Right cardiac atrium (tissue), 5 donors: ENCODE measurements at places on chromosomes 16 and 17.

DNA sequence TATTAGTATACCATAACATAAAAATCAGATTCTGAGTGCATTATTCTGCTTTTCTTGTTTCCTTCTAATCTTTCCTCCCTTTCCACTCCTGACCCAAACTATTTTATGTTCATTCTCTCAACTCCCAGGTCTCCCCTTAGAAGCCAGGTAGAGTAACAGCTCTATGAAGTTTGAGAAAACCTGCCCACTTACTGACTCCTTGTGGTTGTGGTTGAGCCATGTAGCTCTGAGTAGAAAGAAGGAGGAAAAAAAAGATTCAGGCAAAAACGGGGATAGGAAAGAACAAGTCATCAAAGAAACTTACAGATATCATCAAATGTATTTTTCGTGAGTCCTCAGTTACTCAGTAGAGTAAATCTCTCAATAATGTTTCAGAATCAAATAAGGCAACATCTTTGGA, 216.7 kb downstream of the PMP22 start:
- DNase-seq = no peak

DNA sequence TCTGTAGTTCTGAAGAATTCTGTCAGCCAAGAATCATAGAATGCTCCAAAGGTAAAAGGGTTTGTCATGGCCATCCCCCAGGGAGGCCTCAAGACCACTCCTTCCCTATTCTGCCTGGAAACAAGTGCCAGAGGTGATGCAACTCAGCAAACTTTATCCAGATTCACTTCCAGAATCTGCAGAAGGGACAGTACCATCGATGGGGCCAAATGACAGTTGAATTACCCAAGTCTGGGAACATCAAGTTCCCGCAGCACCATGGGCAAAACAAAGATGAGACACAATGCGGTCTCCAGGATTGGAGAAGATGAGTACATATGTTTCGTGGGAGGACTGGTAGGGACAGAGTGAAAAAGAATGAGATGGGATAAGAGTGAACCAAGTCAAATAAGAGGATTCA, 13.7 kb upstream of the TAT start:
- DNase-seq = no peak

- no peak for DNase-seq
These were observed 127.1 kb downstream of the CDH13 start for GRCh38 chr16:82753821-82754220.

- no peak for DNase-seq
These were observed 17.8 kb upstream of the KRT19 start for GRCh38 chr17:41545829-41546410.

GRCh38 chr16:85344502-85345128, 232.3 kb upstream of the CIBAR2 start:
- DNase-seq = peak; percentile 31

DNA sequence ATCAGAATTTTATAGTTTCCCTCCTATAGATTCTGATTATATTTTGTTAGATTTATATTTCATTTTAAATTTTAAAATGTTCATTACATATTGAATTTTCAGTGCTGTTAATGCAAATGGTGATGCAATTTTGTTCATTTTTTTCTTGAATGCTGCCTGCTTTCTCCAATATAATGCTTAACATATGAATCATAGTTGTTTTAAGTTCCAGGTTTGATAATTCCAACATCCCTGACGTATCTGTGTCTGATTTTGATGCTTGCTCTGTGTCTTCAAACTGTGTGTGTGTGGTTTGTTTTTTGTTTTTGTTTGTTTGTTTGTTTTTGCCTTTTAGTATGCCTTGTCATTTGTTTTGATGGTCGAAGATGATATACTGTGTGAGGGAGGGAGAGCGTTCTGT, 134.7 kb upstream of the ELAC2 start:
- DNase-seq = no peak

DNA sequence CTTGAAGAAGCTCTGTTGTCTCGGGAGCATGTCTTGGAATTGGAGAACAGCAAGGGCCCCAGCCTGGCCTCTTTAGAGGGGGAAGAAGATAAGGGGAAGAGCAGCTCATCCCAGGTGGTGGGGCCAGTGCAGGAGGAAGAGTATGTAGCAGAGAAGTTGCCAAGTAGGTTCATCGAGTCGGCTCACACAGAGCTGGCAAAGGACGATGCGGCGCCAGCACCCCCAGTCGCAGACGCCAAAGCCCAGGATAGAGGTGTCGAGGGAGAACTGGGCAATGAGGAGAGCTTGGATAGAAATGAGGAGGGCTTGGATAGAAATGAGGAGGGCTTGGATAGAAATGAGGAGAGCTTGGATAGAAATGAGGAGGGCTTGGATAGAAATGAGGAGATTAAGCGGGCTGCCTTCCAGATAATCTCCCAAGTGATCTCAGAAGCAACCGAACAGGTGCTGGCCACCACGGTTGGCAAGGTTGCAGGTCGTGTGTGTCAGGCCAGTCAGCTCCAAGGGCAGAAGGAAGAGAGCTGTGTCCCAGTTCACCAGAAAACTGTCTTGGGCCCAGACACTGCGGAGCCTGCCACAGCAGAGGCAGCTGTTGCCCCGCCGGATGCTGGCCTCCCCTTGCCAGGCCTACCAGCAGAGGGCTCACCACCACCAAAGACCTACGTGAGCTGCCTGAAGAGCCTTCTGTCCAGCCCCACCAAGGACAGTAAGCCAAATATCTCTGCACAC, 21.2 kb downstream of the AKAP1 start:
- DNase-seq = peak; percentile 65

DNA sequence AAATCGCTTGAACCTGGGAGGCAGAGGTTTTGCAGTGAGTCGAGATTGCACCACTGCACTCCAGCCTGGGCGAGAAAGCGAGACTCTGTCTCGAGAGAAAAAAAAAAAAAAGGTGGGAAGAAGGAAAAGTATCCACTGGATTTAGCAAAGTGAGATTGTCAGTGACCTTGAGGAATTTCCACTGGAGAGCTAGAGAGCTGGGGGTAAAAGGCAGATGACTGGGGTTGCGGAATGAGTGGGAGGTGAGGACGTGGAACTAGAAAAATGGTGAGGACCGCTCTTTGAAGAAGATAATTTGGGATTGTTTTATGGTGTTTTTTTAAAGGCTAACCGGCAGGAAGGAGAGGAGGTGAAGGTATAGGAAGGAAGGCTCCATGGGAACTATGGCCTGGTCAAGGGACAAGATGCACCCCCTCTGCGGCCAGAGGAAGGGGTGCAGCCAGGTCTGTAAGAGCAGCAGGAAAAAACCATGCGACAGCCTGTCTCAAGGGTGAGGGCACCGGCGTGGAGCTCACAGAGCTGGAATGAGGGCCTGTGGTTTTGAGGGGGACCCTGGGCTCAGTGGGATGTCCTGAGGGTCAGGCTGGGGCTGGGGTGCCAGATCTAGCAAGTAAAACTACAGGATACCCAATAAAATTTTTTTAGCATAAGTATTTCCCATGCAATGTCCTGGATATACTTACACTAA, 694 bp upstream of the MLST8 start:
- no peak for DNase-seq

DNA sequence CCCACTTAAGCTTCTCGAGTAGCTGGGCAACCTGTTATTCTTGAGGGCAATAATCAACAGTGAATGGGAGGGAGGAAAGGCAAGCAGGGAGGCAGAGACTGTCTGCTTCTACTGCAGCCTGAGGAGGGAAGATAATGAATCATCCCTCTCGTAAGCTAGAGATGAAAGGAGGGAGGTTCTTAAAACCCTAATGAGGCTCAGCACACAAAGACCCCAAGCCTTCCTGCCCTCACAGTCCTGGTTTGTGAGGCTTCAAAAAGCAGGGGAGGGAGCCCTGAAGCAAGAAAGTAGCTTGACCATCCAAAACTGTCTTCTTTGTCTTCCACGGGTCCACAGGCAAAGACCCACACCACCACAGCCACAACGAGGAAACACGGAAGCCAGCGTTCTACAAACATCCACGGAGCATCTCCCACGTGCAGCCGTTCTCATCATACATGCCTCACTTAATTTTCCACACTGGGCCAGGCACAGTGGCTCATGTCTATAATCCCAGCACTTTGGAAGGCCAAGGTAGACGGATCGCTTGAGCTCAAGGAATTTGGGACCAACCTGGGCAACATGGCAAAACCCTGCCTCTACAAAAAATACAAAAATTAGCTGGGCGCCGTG, 1.8 kb downstream of the PIK3R5 start:
- DNase-seq = no peak

DNA sequence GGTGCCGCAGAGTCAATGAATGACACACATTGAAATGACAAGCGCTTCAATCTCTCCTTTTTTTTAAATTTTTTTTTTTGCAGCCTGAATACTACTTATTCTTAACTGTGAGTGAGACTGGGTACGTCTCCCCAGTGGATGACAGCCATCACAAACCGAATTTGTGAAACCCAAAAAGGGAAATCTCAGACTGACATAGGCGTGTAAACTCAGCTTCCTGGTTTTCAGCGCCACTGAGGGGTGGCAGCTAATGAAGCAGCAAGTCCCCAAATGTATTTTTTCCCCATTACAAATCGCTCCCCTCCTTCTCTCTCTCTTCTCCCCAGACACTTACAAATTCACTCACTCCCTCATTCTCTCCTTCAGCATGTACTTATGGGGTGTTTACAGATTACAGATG, 196.0 kb downstream of the MAF start:
- no peak for DNase-seq

GRCh38 chr16:57324749-57325148, 33.8 kb upstream of the CCL22 start:
- DNase-seq = no peak

DNA sequence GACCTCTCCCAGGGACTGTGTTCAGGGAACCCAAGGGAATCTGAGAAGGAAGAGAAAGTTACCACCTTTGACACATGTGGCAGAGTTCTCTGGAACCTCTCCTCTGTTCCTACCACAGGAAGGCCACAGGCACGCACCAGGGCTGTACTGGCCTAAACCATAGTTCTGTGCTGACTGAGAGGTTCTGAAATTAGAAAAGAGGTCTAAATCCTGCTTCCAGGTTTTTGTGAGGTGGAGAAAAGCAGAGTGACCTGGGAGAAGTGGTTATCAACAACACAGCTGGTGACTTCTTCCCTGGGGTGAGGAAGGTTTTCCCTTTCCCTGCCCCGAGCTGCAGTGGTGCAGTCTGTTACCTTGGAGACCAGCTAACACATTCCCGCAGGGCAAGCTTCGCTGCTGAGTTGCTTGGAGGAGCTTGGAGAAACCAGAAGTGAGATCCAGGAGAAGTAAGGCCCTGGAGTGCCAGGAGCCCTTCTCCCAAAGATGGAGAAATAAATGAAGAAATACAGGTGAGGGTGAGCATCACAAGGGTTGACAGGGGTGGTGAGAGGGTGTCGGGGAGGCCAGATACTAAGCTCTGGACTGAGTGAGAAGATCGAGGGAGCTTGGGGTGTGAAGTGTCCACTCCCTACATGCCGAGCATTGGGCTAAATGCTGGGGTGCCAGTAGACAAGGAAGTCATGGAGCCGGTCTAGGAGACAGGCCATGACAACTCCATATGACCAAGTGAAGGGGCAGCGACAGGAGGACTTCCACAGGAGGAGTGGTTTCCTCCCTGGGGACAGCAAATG, at the start of gene VWA3A:
Gene VWA3A, plus strand, starts transcription at position 399 of the 791 bp plus-strand sequence. Its CDS starts 97 bp downstream, at position 496.
- no peak for DNase-seq

- DNase-seq = no peak
These were observed 56.3 kb upstream of the DHX40 start for GRCh38 chr17:59508999-59509625.

- no peak for DNase-seq
These were observed 479.3 kb downstream of the HS3ST3B1 start for GRCh38 chr17:14780097-14780651.

DNA sequence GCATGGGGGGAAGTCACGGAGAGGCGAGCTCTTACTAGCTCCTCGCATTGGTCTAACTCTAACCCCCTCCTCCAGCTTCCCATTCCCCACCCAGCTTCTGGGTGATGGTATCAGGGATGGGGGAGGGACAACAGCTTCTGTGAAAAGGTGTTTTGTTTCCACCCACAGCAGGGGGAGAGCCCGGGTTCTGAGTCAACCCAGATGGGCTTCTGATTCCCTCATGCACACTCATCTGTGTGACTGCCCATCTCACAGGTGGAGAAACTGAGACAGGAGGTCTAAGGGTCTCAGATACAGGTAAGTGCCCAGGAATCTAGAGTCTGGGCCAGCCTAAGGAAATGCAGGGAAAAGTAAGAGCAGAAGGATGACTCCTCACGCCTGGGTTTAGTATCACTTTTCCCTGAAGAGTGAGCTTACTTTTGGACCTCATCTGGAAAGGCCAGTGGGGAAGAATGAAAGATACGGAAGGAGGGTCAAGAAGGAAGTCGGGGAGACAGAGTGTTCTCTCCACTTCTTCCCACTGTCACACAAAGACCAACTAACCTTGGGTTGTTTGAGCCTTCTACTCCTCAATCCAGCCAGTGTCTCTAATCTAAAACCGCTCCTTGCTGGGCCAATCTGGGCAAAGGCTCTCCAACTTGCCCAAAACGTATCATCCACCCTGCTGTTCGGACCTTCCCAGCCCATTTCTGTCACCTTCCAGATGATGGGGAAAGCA, 3.1 kb upstream of the TLCD2 start:
- DNase-seq = peak; percentile 10

DNA sequence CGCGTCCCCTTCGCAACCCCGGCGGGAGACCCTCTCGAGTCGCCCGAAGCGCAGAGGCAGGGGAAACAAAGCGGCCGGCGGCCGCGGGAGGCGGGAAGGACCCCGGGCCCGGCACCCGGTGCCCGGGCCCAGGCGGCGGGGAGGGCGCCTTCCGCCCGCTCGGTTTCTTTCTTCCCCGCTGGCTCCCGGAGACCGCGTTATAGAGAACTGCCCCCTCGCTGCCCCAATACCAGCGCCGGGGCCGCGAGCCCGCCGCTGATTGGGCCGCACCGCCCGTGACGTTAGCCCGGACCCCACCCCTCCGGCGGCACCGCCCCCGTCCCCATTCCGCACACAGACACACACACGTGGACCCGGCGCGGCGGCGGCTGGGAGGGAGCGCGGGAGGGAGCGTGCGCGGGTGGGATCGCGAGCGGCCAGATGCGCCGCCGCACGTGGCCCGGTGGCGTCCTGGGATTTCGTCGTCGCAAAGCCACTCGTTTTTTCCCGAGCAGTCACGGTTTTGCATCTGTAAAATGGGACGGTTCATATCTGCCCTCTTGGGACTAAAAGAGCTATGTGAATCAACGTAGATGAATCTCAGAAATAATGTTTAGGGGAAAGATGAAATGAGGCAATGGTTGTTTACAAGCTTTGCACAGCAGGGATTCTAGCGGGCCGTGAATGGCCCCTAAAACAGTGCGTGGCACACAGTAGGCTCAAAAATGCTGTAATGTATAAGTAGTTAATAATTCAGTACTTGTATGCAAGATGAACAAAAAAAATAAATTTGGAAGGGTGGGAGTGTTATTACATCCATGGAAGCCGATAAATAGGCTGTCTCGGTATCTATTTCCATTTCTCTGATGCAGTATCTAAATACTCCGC, at the start of gene EPOP:
Gene EPOP, minus strand, starts transcription at position 209 of the 867 bp plus-strand sequence. CDS start 462 bp downstream, outside the sequence.
- peak; percentile 95 for DNase-seq

DNA sequence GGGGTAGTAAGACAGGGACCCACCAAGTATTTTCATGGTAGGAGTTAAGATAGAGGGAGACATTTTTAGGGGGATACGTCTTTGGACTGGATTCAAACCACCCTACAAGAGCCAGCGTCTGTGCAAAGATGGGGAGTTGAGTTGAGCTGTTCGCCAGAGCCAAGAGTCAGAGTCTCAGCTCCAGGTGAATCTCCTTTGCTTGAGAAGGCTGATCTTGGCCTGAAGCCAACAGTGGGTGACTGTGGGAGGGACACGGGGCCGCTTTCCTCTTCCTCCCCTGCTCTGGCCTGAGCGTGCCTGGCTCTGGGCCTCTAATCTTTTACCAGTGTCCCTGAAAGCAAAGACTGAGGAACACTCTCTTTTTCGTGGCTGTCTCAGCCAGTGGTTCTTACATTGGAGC, 5.4 kb downstream of the TLE7 start:
- DNase-seq = no peak

GRCh38 chr17:77208217-77208808, 67.5 kb downstream of the SEC14L1 start:
- DNase-seq = peak; percentile 43

- DNase-seq = no peak
These were observed 3.5 kb upstream of the TRIM47 start for GRCh38 chr17:75881678-75882454.
